Stimulated activated CD4-positive, alpha-beta T cell treated with anti-CD3 and anti-CD28 coated beads, Interleukin-15, amount 100 ng/mL, for 1 hour (primary cell): ENCODE measurements at places on chromosomes 12 and 14.

DNA sequence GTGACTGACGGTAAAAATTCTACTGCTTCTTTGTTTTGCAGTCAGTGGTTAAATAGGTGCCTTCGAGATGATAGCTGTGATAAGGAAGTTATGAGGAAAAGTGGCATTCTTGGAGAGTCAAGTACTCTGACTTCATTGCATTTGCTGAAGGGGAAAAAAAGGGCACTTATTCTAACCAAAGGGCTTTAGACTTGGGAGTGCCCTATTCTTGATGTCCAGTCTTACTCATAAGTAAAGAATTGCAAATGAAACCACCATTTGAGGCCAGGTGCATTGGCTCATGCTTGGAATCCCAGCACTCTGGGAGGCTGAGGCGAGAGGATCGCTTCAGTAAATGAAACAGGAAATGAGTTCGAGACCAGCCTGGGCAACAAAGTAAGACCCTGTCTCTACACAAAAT is 40.3 kb downstream of the BRAP start:
- DNase-seq: no peak

DNA sequence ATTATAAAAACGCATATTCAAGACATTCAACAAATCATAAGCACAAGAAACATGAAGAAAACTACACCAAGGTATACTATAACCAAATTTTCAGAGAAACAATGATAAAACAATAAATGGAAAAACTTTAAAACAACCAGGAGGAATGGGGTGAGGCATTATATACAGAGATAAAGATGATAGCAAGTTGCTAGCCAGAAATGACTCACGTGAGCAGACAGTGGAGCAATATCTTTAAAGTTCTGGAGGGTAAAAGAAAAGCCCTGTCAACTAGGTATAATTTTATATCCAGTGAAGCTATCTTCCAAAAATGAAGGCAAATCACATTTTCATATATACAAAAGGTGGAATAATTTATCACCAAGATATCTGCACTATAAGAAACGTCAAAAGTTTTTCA is 97.8 kb upstream of the PCED1B start:
- no peak for DNase-seq

- DNase-seq: no peak
Measured at GRCh38 chr12:67515679-67516340, 132.7 kb upstream of the DYRK2 start.

GRCh38 chr12:101322480-101322879 is 42.6 kb downstream of the UTP20 start:
- DNase-seq: no peak

- DNase-seq: no peak
Measured at GRCh38 chr12:112900298-112901145, 6.2 kb upstream of the OAS1 start.

- DNase-seq: peak; percentile 28
Measured at GRCh38 chr12:124036657-124037109, 63.7 kb downstream of the ZNF664 start.

DNA sequence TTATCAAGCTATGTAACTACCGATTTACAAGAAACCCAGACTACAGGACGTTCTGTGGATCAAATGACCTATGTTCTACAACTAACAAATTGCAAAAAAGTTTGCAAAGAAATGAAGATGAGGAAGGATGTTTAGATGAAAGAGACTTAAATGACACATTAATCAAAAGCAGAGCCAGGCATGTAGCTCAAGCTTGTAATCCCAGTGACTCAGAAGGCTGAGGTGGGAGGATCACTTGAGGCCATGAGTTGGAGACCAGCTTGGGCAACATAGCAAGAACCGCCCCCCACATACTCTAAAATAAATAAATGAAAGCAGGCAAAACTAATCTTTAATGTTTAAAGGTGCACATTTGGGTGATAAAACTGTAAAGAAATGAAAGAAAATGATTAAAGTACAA is 331.9 kb downstream of the BTG1 start:
- DNase-seq: no peak

GRCh38 chr12:124720004-124720680 is 143.5 kb downstream of the SCARB1 start:
- no peak for DNase-seq

GRCh38 chr14:70011098-70011497 is 131.9 kb downstream of the SMOC1 start:
- no peak for DNase-seq

DNA sequence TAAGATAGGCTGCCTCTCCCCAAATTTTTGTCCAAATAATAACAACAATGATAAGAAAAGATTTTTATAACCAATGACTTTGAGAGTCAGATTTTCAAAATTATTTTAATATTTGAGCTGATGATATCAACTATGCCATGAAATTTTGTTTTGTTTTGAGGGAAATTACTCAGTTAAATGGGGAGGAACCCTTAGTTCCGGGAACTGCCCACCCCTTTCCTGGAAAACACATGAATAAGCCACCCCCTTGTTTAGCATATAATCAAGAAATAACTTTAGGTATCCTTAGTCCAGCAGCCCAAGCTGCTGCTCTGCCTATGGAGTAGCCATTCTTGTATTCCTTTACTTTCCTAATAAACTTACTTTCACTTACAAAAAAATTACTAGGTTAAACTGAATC is 61.4 kb downstream of the HMGA2 start:
- no peak for DNase-seq

GRCh38 chr14:34536951-34537676 is 2.4 kb downstream of the EAPP start:
- DNase-seq: no peak

- peak; percentile 17 for DNase-seq
Measured at GRCh38 chr14:24710403-24711112, 76.6 kb upstream of the GZMB start.

GRCh38 chr12:79959484-79959883 is 24.6 kb upstream of the PPP1R12A start:
- DNase-seq: no peak
